ENCODE measurements at places on chromosomes 6 and 20. TPM values are rescaled to one million over a fixed set of nuclear protein-coding genes. Genes with fewer than 3 reads are reported as not detected.

GRCh38 chr20:40489886-40490285, 199.2 kb downstream of the MAFB start:
- no peak for DNase-seq

DNA sequence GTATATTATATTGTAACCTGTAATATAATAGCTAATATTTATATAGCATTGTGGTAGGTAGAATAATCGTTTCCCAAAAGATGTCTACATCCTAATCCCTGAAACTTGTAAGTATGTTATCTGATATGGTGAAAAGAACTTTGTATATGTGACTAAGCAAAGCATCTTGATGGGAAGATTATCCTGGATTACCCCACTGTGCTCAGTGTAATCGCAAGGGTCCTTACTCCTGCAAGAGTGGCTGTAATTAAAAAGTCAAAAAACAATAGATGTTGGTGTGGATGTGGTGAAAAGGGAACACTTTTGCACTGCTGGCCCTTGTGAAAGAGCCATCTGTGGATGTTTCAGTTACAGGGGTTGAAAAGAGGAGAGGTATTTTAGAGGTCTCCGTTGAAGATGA, 95.2 kb downstream of the EDN1 start:
- no peak for DNase-seq

- DNase-seq = no peak
Measured at GRCh38 chr6:14231071-14231483, 113.5 kb downstream of the CD83 start.

GRCh38 chr20:60242836-60243505, 284.7 kb downstream of the CDH26 start:
- DNase-seq = no peak

- DNase-seq = no peak
Measured at GRCh38 chr6:110387986-110388385, 27.4 kb downstream of the DDO start.

DNA sequence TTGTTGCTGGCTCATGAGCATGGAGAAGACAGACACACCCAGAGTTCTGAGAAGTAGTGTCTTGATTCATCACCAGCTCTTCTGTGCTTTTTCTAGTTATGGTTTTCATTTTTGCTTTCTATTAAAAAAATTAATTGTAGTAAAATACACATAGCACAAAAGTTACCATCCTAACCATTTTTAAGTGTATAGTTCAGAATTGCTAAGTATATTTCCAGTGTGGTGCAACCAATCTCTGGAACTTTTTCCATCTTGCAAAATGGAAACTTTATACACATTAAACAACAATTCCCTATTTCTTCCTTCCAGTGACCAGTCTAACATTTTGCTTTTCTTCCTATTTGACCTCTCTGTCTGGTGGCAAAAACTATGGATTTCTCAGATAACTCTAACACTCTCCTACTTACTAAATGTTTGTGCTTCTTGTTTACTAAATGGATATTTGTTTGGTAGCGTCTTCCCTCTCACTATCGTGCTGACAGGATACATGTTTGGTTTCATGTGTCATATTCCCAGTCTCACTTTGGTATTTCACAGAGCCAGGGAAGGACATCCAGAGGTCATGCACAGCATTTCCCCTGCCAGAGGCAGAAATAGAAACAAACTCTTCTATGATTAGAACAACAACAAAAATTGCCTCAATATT, 40.6 kb downstream of the TXLNB start:
- no peak for DNase-seq

GRCh38 chr20:56454754-56455153, 13.7 kb upstream of the RTF2 start:
- peak; percentile 42 for DNase-seq

GRCh38 chr20:25338112-25339023, 52.3 kb downstream of the ABHD12 start:
- no peak for DNase-seq

- DNase-seq = no peak
Measured at GRCh38 chr20:31490752-31491151, 15.7 kb downstream of the REM1 start.

GRCh38 chr20:61532736-61533135, 280.7 kb downstream of the CDH4 start:
- DNase-seq = no peak

DNA sequence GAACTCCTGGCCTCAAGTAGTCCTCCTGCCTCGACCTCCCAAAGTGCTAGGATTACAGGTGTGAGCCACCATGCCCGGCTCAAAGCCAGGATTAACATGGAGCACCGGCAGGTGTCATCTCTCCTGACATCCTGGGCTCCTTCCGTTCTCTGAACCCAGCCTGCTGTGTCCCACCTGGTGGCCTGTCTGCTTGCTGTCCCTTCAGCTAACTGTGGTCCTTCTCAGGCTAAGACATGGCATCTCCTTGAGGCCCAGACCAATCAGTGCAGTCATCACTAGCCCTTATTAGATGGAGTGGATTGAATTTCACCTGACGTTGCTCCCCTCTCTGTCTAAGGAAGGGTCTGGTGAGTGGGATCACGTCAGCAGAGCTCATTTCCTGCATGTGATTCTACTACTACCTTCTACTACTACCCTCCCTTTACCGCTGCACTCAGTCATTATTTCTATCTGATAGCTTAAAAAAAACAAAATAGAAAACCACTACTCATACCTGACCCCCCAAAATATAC, 28.0 kb upstream of the SYNJ2 start:
- no peak for DNase-seq

DNA sequence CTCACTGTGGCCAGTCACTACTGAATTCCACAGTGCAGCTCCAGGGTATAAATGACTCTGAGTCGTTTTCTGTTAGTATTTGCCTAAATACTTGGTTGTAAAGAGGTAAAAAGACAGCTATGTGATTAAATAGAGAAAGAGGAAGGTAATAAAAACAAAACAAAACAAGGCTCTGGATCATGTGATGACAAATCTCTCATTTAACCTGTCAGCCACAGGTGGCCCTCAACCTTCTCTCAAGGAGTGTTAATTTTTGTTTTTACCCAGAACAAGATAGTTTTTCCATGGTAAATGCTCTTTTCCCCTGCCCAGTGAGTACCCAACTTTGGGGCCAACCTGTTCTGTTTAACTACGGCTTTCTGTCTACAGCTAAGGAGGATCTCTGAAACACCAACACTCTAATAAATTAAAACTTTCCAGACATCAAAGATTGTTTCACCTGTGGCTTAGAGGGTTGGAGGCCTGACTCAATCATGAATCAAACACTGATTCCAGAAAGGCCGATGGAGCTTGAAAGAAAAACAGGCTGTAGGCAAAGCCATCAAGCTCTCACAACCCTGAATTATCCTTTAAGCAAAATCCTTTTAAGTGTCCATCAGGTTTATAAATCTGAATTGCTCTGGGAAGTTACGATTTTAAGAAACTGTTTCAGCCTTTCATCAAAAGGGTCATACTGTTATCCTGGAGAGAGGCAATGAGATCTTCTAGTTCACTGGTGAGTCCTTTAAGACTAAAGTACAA, 81.5 kb upstream of the BCLAF1 start:
- no peak for DNase-seq

The ZSCAN9 gene
- 2.8 TPM for total RNA-seq

The TNF gene
- 165 TPM for total RNA-seq

The GSTA2 gene
- not detected for total RNA-seq

The CRIP3 gene
- 2.0 TPM for total RNA-seq

The MAS1 gene
- total RNA-seq = not detected

The PRL gene
- not detected for total RNA-seq

The C20orf202 gene
- not detected for total RNA-seq

The COL9A1 gene
- total RNA-seq = not detected

The PPP1R14C gene
- 0.36 TPM for total RNA-seq

Data from activated CD4-positive, alpha-beta memory T cell treated with anti-CD3 and anti-CD28 coated beads for 36 hours (primary cell).